Activated CD4-positive, CD25-positive, alpha-beta regulatory T cell (primary cell): ENCODE measurements at places on chromosomes 4 and X.

GRCh38 chrX:1202251-1202650, 10.2 kb downstream of the CRLF2 start:
- no peak for DNase-seq

GRCh38 chrX:148917441-148917840, 417.0 kb downstream of the AFF2 start:
- DNase-seq, result no peak

DNA sequence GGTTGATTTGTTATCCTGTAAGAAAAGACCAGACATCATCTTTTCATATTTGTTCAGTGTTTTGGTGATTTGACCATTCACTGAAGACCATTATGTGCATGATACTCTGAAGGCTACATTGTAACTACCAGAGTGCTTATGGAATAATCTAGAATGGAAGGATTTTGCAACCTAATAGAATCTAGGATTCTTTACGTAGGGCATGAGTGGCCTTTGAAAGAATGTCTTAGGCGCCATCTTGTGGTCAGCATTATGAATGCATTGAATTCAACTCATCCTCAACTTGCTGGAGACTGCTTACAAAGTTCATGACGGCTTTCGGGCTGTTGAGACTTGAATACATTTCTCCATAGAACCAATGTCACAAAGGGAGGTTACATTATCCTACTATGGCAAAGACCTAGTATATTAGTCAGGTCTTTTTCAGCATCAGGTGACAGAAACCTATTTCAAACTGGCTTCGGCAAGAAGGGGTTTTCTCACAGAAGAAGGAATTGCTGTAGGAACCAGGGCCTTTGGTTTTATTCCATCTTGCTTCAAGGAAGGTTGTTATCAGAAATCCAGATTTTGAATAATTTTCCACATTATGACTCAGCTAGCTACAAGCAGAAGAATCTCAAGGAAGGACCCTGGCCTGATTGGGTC, 104.1 kb downstream of the GPAT3 start:
- no peak for DNase-seq

GRCh38 chr4:18051281-18051680, 29.7 kb upstream of the LCORL start:
- DNase-seq, result no peak

DNA sequence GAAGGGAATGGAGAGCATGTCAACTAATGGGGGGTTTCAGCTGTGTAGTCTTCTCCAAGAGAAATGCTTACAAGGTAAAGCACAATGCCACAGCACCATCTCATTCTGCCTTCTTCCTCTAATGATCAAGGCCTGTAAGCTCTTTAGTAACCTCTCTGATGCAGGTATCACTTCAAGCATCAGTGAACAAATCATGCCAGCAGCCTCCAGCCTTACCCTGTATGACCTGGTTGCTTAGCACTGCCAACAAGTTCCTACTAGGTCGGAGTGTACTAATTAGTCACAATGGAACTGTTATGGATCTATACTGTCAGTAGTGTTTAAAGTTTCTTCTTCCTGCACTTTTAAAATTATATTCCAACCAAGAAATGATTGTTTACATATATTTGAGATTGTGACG, 197.7 kb downstream of the GRID2 start:
- DNase-seq, result no peak

GRCh38 chrX:38993500-38993899, 192.2 kb downstream of the MID1IP1 start:
- no peak for DNase-seq

GRCh38 chr4:54872261-54872660, 214.5 kb downstream of the KIT start:
- no peak for DNase-seq
